ENCODE measurements at places on chromosomes 13 and 19.

GRCh38 chr19:48537541-48537940 is 14.4 kb upstream of the SULT2B1 start:
- DNase-seq: no peak

DNA sequence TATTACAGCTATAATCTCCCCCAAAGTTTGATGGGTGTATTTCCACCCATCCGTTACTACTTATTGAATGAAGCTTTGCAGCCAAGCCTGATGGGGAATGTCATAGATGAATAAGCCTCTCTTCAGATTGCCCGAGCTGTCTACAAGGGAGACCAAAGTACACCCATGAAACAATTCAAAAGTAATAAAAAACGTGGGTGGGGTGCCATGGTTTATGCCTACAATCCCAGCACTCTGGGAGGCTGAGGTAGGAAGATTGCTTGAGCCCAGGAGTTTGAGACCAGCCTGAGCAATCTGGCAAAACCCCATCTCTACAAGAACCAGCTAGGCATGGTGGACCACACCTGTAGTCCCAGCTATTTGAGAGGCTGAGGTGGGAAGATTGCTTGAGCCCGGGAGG is 419.2 kb downstream of the FGF9 start:
- no peak for DNase-seq

GRCh38 chr13:109968876-109969577 is 182.6 kb upstream of the IRS2 start:
- no peak for DNase-seq

DNA sequence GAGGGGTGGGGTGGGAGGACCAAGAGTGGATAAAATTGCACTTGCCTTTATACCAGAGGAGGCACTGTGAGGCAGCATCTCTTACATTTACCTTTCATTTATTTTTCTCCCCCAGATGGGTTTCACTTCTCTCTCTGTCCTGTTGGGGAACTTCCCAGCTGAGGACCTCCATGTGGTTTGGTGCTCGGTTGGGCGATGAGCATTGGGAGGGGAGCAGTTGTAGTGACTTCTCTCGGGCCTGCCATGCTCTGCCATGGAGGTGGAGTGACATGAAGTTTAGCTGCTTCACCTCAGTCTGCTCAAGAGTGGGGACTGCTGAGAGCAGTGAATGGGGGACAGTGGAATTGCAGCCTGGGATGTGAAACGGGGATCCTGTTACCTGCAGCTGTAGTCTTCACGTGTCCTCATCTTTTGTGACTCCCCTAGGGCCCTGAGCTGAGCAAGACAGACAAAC is 23.1 kb upstream of the CXCL17 start:
- no peak for DNase-seq

GRCh38 chr19:7550987-7551761 is 15.7 kb downstream of the PNPLA6 start:
- no peak for DNase-seq

- DNase-seq: no peak
These were observed 373.0 kb upstream of the SLITRK1 start for GRCh38 chr13:84255226-84255797.

DNA sequence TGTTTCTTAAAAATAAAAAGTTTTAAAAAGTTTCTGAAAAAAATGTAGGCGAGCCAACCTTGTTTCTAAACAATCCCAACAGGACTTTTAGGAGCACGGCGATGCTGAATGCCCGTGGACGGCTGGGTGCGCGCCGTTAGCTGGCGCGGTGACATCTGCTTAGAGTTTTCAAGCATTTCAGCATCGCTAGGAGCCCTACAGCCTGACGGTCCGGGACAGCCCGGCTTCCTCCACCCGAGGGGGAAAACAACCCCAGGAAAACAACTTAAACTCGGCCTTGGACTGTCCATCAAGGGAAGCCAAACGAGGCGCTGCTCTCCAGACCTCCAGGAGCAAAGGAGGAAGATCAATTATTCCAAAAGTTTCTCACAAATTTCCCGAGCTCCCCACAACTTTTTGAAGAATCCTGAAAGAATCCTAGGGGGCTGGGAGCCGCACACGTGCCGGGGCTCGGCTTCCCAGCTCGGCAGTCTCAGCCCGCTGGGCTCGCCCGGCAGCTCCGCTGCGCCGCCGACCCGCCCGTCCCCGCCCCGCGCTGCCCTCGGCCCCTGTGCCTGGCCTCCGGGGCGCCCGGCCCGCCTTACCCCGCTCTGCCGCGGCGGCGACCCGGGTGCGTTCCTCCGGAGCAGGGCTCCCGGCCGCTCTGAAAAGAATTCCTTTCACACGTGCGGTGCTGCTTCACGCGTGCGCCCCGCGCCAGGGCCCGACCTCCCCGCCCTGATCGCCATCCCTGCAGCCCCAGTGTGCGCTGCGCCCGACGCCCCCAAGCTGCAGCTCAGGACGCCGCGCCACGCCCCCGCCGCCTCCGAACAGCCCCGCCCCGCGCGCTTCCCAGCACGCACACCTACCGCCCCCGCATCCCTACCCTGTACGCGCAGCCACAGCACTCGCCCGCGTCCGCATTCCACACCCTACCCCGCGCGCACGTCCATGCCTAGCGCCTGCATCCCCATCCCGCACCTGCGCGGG is at the start of gene GJA3:
Gene GJA3, minus strand, starts transcription at position 747 of the 969 bp plus-strand sequence. CDS start 17,764 bp downstream, outside the sequence.
- DNase-seq: peak; percentile 85

DNA sequence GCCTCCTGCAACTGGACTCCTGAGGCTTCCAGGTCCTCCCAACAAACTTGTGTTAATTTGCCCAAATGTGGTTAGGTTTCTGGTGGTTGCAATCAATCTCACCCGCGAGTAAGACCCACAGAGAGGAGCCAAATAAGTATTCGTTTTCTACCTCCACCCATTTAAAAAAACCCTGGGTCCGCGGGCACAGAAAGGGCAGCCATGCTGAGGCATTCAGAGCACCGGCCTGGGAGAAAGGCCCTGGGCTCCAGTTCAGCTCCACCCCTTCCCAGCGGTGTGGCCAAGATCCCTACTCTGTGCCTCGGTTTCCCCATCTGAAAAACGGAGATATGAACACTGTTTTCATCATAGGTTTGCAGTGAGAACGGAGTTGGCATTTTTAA is 56.9 kb downstream of the PEPD start:
- DNase-seq: no peak

All from KBM-7 (cell line).